ENCODE measurements at places on chromosomes 12 and 14.
A peak's percentile ranks its signal among the peaks of the same experiment; 100 is the strongest.

DNA sequence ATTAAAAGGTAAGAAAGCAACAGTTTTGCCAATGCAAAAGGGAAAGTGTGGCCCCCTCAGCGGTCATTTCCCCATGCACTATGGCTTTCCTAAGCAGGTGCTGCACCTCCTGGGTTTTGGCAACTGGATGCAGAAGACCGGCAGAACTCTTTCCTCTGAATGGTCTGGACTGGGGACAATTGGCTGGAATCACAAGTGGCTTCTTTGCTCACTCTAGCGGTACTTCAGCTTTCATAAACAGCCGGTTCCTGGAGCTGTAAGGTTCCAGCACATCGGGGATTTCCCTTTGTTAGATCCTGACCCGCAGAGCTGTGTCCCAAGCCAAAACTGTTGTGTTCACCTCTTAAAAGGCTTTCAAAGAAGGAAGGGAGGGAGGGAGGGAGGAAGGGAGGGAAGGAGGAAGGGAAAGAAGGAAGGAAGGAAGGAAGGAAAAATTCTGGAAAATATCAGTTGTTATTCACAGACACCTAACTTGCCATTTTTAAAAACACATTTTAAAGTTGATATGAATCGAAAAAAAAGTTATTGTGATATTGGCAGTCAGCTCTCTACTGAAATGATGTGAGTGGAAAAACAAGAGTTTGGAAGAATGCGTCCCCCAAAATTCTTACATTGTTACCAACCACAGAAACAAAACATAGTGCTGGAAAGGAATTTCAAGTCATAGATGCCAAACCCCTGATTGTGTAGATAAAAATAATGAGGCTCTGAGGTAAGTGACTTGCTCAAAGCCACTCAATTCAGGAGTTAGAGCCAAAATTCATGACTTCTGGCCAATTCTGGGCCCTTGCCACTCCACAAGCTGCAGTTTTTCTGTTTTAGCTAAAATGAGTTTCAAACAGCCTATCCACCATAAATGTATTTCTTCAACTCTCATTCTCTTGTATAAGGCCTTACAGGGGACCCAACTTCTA, 220.6 kb upstream of the HMGA2 start:
- peak; percentile 2 for DNase-seq

DNA sequence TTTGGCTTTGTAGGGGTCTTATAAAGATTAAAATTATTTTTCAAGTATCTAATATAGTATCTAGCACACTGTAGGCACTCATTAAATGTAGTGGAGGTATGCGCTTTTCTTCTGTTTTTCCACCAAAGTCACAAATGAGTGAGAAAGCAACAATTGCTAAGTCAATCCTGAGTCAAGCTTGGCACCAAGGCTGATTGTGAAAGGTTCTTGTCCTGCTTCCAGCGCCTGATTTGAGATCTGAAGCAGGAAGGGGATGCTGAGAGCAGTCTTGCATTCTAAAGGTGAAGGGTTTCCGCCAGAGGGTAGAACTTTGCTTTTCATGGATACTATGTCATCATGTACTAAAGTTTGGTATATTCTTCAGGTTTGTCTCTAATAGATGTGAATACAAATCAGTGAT, 64.9 kb upstream of the DAAM1 start:
- DNase-seq = peak; percentile 6

GRCh38 chr14:103801459-103801858, 45.9 kb downstream of the PPP1R13B start:
- DNase-seq = no peak

DNA sequence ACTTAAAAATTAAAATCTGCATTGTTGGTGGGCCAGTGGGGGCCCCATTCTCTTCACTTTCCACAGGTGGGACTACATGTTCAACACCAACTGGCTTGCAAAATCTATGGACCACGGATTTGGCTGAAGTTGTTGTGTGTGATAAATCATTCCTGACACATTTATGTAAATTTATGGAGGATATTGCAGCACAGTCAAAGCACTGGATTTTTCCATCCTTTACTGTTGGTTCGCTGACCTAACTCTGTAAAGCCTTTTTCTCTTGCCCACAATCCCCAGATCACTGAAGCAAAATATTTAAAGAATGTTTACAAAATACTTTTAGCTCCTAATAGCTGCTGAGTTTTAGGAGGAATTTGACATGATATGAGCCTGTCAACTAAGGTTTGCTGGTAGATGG, 219.7 kb upstream of the PRICKLE1 start:
- no peak for DNase-seq

DNA sequence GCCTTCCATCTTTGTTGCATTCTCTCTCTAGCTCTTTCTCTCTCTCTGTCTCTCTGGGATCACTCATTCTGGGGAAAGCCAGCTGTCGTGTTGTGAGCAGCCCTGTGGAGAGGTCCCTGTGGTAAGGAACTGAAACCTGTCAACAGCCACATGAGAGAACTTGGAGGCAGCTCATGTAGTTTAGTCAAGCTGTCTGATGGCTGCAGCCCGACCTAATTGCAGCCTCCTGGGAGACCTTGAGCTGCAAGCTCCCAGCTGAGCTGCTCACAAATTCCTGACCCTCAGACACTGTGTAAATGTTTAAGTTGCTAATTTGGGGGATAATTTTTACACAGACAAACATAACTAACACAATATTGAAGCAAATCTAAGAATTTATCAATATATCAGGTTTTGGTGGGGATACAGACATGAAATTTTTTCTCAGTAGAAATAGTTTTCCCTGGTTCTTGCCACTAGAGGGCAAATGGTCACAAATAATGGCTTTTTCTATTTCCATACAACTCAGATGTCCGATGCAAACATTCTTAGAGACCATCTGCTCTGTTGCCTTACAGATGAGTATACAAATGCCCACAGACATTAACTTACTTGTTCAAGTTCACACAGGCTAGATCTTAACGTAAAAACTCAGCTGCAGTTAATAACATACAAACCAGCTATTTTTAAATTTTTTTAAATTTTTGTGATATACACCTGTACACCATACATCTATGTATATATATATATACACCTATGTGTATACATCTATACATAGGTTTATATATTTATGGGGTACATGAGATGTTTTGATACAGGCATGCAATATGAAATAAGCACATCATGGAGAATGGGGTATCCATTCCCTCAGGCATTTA, 15.5 kb upstream of the KRR1 start:
- DNase-seq = peak; percentile 70

GRCh38 chr14:21748869-21749303, 75.3 kb upstream of the OR4E1 start:
- DNase-seq = peak; percentile 80

DNA sequence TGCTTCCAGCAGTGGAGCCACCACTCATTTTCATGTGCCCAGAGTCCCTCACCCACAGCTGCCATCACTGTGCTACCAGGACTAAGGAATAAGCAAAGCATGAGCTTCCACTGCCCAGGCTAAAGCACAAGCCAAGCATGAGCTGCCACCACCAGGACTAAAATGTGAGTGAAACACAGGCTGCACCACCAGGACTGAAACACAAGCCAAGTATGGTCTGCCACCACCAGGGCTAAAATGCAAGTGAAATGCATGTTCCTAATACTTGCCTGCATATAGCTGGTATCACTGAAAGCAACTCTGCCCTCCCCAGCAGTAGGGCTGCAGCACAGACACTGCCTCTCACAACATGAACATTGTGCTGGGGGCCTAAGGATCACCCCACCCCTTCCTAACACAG, 30.0 kb downstream of the CEP83 start:
- no peak for DNase-seq

DNA sequence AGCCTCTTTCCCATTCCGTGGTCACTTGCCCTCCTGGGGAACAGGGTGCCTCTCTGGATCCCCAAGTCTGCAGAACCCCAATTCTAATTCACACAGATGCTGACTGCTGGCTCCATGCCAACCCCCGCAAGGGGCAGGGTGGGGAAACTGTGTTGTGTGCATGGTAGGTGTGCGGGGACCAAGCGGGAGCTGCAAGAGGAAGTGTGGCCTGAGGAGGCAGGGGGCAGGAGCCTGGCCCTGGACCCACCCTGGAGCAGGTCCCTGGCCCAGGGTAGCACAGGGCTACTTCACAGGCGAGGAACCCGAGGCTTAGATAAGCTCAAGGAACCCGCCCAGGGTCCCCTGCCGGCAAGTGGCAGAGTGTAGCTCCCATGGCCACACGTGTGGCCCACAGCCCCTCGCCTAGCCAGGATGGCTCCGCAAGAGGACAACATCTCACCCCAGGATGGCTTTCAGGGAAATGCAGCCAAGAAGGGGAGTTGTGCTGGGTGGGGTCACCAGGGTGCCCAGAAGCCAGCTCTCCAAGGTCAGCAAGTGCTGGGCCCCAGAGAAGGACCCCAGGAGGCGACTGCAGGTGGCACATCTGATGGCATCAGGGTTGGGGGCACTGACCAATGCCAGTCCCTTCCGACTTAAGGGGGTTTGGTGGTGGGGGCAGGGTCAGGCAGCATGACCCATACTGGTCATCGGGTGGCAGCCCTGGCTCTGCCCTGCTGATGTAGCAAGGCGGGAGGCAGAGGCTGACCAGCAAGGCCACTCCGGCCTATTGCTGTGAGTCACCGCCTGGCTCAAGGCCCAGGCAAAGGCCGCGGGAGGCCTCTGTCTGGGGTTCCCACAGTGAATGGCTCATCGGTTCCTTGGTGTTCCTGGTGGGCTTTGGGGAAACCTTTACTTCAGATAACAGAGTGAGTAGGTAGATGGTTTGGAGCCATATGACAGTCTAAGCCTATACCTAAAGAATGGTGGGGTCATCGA, 37.3 kb upstream of the EML1 start:
- DNase-seq = peak; percentile 70

GRCh38 chr12:30792085-30792484, 37.3 kb upstream of the CAPRIN2 start:
- no peak for DNase-seq

DNA sequence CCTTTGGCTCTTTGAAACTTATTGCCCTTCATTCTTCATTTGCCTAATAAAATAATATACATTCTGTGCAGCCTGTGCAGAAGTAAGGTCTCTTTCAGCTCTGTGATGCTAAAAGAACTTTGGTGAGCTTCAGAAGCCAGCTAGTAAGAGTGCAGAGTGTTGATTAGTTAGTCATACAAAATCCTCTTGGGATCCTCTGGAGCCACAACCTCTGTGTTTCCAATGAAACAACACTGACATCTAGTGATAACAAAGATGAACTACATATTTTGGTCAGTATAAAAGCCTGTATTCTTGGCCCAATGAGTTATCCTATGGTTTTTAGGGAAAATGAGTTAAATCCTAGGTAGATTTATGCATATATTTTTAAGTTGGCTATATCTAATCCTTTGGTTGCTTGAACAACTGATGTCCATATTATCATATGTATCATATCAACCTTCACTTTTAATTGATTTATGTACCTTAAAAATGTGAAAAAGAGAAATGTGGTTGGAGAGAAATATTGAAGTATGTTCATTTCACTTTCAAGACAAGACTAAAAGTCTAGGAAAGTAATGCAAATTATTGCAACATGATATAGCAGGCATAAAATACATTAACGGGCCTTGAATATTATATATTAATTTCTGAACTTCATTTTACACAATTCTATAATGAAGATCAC, 158.4 kb downstream of the KLHL28 start:
- peak; percentile 41 for DNase-seq

DNA sequence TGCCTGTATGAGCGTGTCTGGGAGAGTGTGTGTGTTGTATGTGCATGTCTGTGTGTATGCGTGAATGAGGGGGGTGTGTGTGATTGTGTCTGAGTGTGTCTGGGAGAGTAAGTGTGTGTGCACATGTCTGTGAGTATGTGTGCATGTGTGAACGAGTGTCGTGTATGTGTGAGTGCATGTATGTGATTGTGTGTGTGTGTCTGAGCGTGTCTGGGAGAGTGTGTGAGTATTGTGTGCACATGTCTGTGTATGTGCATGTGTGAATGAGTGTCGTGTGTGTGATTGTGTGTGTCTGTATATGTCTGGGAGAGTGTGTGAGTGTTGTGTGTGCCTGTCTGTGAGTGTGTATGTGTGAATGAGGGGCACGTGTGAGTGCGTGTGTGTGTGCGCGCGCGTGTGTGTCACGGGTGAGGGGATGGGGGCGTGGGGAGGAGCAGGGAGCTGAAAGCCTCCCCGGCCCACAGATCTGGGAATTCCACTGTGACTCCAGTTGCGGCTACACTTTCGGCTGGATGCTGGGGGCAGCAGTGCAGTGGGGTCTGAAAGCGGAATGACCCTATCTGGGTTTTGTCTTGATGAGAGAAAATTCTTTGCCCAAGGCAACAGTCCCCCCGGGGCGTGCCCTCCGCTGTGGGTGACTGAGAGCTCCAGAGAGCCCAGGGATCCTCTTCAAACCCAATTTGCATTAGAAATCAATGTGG, 138.1 kb upstream of the MED13L start:
- DNase-seq = no peak

- DNase-seq = no peak
Measured at GRCh38 chr14:89600029-89600428, 183.0 kb upstream of the FOXN3 start.

GRCh38 chr14:73731111-73731510, 16.9 kb upstream of the PNMA1 start:
- no peak for DNase-seq

DNA sequence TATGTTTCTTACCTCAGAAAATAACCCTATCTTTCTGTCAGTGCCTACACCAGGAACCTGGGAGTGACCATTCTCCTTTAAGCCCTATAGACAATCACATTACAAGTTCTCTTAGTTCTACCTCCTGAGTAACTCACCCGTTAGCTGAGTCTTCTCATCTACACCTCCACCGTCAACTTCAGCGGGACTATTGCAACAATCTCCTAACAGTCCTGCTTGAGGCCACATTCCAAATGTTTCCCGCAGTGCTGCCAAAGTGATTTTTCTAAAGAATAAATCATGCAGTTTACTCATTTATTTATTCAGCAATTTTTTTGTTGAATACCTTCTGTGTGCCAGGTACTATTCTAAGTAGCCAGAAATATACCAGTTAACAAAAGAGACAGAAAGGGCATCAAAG, 285.0 kb upstream of the GRIP1 start:
- DNase-seq = no peak

DNA sequence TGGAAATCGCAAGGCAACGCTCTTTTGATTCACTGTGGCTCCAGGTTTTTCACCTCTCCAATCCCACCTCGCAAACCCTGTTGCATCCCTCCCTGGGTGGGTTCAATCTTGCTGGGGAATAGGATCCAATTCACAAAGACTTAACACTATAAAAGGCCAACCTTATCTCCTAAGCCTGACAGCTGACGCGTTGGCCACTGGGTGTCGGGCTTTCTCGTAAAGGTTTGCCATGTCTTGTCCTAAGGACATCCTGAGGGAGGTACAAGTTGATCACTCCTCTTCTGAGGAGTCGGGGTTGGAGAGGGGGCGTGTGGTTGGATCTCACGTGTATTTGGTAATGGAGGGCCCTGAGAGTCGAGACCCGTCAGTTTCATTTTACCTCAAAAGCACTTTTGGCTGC, 112.6 kb upstream of the FZD10 start:
- DNase-seq = no peak

- no peak for DNase-seq
Measured at GRCh38 chr12:116247377-116247776, 30.1 kb downstream of the MED13L start.

- DNase-seq = no peak
Measured at GRCh38 chr14:103765526-103765925, 49.9 kb downstream of the ZFYVE21 start.

- no peak for DNase-seq
Measured at GRCh38 chr14:34665785-34666435, 36.0 kb upstream of the SNX6 start.

Data from midbrain (tissue), 1 donor.